ENCODE measurements at places on chromosomes 13 and 19. TPM values are rescaled to one million over a fixed set of nuclear protein-coding genes. Genes with fewer than 3 reads are reported as not detected.

NLRP5 gene
- total RNA-seq = not detected

DNA sequence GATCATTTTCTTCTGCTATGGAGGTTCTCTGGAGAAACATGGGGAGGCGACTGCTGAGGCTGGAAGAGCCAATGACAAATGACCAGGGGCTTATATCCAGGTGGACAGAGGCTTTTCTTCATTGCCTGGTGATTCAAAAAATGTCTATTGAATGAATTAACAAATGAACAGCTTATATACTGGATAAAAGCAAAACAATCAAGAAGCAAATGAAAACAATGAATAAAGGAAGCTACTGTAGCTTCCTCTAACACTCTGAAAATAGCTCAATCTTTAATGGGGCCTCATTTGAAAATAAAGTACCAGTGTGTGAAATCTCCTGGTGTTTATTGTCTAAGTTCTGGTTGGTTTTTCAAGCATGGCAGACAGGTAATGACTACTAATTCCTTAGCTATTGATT lies 167.5 kb upstream of the TMTC4 start:
- DNase-seq = no peak

PDX1 gene
- not detected for total RNA-seq

GRCh38 chr13:47835470-47836228 lies 165.4 kb downstream of the SUCLA2 start:
- DNase-seq = no peak

- no peak for DNase-seq
These were observed 232.9 kb downstream of the ZIC5 start for GRCh38 chr13:99738626-99739025.

GRCh38 chr13:50209631-50210030 lies 194.4 kb downstream of the KCNRG start:
- DNase-seq = no peak

DNA sequence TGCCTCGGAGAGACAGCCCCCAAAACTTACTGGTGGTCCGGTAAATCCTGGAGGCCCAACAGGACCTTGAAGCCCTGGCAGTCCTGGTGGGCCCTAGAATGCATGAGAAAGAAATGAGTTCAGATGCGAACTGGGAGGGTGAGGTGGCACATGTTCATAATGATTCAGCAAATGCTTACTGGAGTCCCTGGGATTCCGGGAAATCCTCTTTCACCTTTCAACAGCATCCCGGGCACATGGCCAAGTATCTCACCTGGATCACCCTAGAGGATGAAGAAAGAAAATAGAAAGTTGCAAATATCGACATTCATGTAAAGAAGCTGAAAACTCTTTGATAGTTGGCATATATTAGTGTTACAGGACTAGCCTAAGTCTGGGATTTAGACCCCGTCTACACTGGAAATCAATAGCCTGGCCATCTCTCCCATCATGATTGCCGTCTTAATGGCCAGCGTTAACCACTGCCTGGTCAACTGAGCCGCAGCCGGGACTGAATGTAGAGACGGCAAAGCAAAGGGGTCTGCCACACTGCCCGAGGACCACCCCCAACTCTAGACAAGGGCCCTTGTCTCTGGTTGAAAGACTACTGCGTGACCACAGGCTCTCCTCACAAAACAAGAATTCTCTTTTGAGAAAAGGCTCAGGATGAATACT lies 96.9 kb downstream of the COL4A1 start:
- DNase-seq = no peak

DNA sequence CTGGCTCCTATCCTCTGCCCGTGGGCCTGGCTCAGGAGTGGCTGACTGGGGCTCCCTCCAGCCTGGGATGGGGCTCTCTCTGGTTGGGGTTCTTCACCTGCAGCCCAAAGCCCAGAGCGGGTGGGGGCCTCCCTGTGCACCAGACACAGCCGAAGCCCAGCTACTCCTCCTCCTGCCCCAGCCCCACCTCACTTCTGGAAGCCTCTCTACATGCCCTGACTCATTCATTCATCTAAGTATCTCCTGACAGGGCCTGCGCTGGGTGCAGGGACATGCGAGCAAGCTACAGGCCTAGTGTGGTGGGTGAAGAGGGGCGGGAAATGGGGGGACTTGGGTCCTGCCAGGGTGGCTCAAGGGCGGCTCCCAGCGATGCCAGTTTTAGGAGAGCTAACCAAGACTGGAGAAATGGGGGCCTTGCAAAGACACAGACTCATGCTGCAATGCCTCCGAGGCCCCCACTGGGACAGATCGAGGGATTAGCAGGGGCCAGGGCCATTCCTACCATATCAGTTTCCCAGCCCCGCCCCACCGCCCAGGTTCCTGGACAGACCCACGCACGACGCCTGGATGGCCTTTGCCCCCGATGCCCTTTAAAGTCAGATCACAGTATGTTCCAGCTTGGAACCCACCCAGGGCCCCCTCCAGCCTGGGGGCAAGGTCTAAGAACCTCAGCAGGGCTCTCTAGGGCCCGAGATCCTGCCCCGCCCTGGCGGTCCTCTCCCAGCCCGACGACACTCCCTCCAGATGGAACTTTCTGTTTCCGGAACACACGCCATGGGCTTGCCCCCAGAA lies 12.6 kb downstream of the LSM4 start:
- DNase-seq = no peak

ZNF726 gene
- 0.33 TPM for total RNA-seq

- DNase-seq = peak; percentile 68
These were observed 24.1 kb upstream of the ASPDH start for GRCh38 chr19:50537769-50538230.

CD70 gene
- 0.09 TPM for total RNA-seq

DNA sequence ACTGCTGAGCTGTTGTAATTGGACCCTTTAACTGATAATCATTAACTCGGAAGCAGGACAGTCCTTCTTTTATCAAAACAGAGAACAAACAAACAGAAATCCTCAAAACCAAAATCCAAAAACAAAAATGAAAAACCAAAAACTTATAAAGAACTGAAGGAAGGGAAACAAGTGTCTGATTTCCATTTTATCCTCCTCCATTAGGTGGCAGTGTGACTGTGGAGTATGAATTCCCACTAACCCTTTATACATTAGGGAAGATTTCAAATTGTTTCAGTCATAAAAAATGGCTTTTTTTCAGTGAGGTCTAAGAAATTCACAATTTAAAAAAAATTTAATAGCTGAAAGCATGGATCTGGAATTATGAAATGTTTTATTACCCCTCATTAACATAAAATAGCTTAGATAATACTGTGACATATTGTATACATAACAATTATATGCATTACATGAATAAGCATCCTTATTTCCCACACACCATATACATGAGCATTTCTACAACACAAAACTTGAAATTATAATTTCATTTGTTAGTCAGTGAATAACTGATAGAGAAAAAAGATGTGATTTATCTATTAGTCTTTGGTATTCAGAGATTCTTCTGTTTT lies 1074.3 kb upstream of the PCDH9 start:
- DNase-seq = no peak

RNF17 gene
- total RNA-seq = not detected

- DNase-seq = no peak
These were observed 13.8 kb upstream of the CYP4F2 start for GRCh38 chr19:15911599-15912235.

DNA sequence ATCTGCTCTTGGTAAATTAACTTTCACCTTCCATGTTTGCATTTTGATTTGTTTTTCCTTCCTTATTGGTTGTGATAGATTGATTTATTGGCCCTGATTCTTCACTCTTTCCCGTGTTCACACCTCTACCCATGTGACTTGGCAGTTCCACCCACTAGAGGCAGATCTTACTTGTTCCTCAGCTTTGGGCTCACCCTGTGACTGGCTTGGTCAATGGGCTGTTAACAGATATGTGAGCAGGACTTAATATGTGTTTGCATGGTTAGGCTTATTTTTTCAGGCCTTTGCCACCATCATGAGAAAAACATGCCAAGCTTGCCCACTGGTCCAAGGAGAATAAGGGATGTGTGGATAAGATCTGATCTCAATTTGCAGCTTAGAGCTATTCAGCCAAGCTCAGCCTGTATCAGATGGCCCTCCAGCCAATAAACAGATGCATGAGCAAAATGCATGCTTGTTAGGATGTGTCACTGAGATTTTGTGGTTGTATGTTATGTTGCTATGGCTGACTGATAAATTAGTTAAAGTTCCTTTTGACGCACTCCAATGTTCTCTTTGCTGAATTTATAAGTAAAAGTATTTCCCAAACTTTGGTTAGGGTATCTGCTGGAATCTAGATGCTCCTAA lies 48.0 kb downstream of the RGCC start:
- peak; percentile 87 for DNase-seq

DNA sequence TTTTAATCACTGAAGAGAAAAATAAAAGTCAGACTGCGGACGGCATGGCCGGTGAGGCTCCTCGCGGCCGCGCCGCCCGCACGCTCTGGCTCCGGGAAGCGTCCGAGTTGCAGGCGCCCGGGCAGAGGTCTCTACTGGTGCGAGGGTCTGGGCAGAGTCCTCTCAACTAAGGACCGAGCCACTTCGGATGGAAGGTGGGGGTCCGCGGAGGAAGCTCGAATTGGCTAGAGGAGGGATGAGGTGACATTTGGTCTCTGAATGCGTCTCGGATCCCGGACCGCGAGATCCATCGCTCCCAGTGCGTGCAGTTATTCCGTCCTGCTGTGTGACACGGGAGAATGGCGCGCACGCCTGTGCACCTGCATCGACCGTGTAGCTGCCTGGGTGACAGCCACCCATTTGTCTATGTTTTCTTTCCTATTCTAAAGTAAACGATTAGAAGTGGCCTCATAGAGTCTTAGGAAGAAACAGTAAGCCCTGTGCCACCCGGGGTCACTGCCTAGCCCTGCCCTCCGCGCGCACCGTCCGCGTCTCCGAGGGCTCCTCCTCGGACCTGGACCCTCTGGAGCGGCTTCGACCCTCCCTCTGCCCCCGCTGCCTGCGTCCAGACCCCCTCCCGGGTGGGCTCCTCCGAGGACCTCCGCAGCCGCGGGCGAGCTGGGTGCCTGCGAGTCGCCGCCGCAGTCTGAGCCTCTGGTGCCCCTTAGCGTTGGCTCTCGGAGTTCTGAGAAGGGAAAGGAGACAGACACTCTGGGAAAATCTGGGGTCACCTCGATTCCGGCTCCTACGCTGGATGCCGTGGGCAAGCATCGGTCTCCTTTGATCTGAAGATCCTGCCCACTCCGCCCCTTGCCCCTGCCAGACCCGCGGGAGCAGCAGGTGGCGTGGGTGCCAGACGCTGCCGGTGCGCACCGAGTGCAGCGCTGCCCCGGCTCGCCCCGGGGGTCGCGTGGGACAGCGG lies 347.4 kb downstream of the LIG4 start:
- peak; percentile 17 for DNase-seq

DNA sequence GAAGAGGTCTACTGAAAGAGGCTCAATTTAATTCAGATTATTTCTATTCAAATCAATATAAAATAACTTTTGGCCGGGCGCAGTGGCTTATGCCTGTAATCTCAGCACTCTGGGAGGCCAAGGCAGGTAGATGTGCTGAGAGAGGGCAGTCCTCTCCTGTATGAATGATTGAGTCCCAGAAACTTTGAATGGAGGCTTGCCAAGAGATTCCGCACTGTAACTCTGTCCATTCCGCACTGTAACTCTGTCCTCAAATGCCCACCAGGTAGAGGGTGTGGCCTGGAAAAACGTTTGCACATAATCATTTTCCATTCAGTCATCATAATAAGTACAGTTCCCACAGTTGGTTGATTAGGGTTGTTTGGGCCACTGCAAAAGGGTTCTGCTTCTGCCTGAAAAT lies 274.7 kb upstream of the SOX21 start:
- peak; percentile 55 for DNase-seq

RXFP2 gene
- total RNA-seq = not detected

DNA sequence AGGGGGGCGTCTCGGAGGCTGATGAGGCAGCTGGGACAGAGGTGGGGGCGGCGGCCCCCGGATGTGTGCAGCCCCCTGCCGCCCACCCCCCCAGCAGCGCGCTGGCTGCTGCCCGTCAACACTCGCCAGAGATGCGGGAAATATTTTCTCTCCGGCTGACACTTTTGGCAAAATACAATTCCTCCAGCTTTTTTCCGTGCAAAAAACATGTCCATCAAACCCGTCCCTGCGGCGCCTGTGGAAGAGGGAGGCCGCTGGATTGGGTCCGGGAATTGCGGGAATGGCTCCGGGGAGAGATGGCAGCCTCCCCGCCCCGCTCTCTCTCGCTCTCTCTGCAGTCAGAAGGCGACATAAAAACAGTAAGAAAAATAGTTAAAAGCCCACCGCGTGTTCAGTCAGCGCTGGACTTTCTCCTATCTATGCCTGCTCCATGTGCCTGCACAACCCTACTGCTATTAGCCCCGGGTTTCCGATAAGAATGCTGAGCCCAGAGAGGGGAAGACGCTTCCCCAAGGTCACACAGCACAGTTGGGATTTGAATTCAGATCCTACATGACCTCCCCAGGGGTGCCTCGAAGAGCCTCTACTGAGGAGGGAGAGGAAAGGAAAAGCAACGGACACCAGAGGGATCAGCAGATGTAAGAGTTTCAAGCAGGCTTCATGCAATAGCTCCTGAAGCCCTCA lies 23.2 kb downstream of the ZNRF4 start:
- no peak for DNase-seq

DNA sequence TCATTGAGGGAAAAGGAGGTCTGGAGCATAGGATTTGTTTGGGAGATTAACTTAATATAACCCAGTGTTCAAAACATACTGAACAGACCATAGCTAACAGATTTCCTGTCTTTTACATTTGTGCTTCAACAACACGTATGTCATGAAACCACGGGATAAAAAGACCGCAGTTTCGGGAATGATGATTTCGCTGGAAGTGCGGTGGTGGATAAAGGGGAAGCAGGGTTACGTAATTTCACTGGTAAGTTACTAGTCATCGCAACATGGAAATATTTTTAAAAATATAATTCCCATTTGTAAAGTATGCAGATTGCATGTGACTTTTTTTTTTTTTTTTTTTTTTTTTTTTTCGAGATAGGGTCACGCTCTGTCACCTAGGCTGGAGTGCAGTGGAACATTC lies 237.4 kb downstream of the LMO7 start:
- no peak for DNase-seq

DNA sequence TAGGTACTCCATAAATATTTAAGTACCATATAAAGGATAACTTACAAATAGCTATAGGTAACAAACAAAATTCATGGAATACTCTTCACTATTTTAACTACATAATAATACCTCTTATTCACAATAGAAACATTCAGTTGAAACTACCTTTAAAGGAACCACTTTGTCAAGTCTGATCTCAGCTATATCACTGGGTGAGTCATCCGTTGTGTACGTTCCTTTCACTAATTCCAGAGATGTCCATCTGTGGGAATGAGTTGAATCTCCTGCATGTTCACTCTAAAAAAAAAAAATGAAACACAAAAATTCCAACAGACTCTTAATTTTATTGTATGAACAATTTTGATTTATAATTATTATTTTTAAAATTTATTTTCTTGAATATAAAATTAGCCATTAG lies 149.4 kb upstream of the FBXL3 start:
- DNase-seq = peak; percentile 3

- no peak for DNase-seq
These were observed 79.2 kb downstream of the SLAIN1 start for GRCh38 chr13:77776704-77777103.

GRCh38 chr13:38309397-38309796 lies 40.3 kb upstream of the UFM1 start:
- DNase-seq = no peak

GRCh38 chr13:45915686-45916439 lies 64.3 kb upstream of the SIAH3 start:
- no peak for DNase-seq

GRCh38 chr19:4993683-4994082 lies 24.8 kb downstream of the KDM4B start:
- no peak for DNase-seq

IL12RB1 gene
- total RNA-seq = not detected

- peak; percentile 85 for DNase-seq
These were observed 14.3 kb upstream of the QTRT1 start for GRCh38 chr19:10686661-10687517.

- DNase-seq = no peak
These were observed 16.2 kb downstream of the MARK4 start for GRCh38 chr19:45267296-45267695.

GRCh38 chr13:113211774-113212173 lies 2.4 kb downstream of the CUL4A start:
- DNase-seq = no peak

All from fibroblast of the aortic adventitia (primary cell).